Upper lobe of right lung (tissue), 1 donor: ENCODE measurements at places on chromosomes 12 and 14. TPM values are rescaled to one million over a fixed set of nuclear protein-coding genes. Genes with fewer than 3 reads are reported as not detected.

ANO4 gene
- total RNA-seq = 0.38 TPM

ESRRB gene
- total RNA-seq = not detected

KCNA1 gene
- total RNA-seq = not detected

KRT79 gene
- 5.4 TPM for total RNA-seq
